ENCODE measurements at places on chromosomes 7 and 10. TPM values are rescaled to one million over a fixed set of nuclear protein-coding genes. Genes with fewer than 3 reads are reported as not detected.

DNA sequence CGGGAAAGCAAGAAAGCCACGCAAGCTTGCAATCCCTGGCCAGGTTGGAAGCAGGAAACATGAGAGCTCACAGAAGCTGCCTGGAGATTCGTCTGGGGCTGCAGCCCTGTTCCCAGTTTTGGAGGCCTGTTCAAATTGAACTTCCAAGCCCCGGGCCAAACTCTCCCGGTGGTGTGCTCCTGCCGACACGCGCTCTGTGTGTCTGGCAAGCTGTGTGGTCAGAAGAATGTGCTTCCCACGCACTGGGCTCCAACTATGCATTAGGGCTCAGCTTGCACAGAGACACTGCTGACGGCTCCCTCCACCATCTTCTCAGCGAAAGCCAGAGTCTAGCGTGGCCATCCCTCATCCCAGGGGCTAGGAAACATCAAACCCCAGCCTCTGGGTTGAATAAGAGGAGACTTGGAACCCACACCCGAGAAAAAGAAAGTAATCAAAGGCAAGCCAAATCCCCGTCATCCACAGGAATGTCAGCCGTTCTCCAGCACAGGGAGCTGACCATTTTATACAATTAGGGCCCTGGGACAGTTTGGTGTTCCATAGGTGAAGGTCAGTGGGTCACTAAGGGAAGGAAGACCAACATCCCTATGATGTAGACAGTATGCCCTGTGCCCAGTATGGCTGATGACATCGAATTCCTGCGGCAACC is 107.2 kb downstream of the FGFR2 start:
- H3K36me3 ChIP-seq, result peaks cover 10% of the 10 kb centered on the region
- H3K27ac ChIP-seq, result no peak overlapping the region

DNA sequence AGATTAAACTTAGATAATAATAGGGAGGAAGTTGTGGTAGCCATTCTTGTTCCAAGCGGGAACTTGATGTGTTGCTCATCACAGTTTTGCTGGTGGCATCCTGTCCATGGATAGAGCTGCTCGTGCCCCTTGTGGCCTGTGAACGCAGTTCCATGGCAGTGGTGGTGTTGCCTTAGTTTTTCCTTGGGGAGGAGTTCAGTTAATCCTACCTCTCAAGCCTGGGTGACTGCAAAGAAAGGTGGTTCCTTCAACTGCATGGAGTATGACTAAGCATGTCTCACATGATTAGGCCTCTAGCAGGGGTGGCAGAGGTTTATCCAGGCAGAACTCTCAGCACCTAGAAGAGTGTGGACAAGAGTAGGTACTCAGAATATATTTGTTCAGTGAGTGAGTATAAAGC is 99.7 kb downstream of the MAPK8 start:
- DNase-seq, result peak; percentile 26
- H3K27me3 ChIP-seq, result no peaks in the 10 kb centered on the region
- no peak overlapping the region for H3K4me3 ChIP-seq
- no peak overlapping the region for H3K27ac ChIP-seq
- no peaks in the 10 kb centered on the region for H3K4me1 ChIP-seq
- peaks cover 10% of the 10 kb centered on the region for H3K36me3 ChIP-seq

GRCh38 chr10:121662945-121663917 is 65.0 kb upstream of the FGFR2 start:
- no peak overlapping the region for H3K27ac ChIP-seq
- DNase-seq, result peak; percentile 68
- H3K36me3 ChIP-seq, result no peaks in the 10 kb centered on the region
- no peaks in the 10 kb centered on the region for H3K27me3 ChIP-seq

GRCh38 chr7:105399043-105399725 is 10.5 kb upstream of the SRPK2 start:
- no peak overlapping the region for H3K27ac ChIP-seq
- H3K36me3 ChIP-seq, result no peaks in the 10 kb centered on the region
- no peaks in the 10 kb centered on the region for H3K4me1 ChIP-seq

GRCh38 chr10:116245156-116245555 is 27.9 kb downstream of the GFRA1 start:
- H3K27ac ChIP-seq, result no peak overlapping the region
- H3K4me3 ChIP-seq, result no peak overlapping the region
- DNase-seq, result no peak

- H3K4me1 ChIP-seq, result no peaks in the 10 kb centered on the region
- H3K36me3 ChIP-seq, result no peaks in the 10 kb centered on the region
- no peak overlapping the region for H3K27ac ChIP-seq
- no peak overlapping the region for H3K4me3 ChIP-seq
Observed at GRCh38 chr7:67429735-67430134, 433.1 kb downstream of the TYW1 start.

DNA sequence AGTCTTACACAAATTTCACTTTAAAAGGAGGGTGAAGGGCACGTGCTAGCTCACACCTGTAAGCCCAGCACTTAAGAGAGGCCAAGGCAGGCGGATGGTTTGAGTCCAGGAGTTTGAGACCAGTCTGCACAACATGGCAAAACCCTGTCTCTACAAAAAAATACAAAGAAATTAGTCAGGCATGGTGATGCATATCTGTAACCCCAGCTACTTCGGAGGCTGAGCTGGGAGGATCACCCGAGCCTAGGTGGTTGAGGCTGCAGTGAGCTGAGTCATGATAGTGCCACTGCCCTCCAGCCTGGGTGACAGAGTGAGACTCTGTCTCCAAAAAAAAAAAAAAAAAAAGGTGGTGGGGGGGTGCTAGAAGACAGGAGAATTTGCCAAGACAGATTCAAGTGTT is 237.3 kb upstream of the KLF14 start:
- no peak overlapping the region for H3K27ac ChIP-seq
- no peak for DNase-seq
- no peak overlapping the region for H3K4me3 ChIP-seq
- H3K36me3 ChIP-seq, result no peaks in the 10 kb centered on the region

DNA sequence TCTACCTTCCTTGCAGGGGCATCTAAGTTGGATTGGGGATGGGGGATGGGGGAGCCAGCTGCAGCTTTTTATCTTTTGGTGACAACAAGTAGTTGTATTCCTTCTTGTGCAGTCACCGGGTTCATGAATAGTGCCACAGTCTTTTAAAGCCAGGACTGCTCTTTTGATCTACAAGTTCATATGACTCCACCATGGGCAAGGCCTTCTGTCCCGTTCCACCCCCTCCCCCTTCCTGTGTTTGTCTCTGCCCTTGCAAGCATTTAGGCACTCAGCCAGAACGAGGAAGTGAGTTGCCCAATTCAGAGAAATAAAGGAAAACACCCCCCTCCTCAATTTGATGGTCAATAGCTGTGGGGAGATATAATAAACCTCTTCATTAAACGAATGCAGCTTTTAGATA is 44.8 kb upstream of the EGR2 start:
- H3K27me3 ChIP-seq, result no peaks in the 10 kb centered on the region
- no peak for DNase-seq
- no peaks in the 10 kb centered on the region for H3K36me3 ChIP-seq
- no peak overlapping the region for H3K27ac ChIP-seq
- H3K4me1 ChIP-seq, result no peaks in the 10 kb centered on the region

- H3K36me3 ChIP-seq, result no peaks in the 10 kb centered on the region
- no peak overlapping the region for H3K4me3 ChIP-seq
- no peak overlapping the region for H3K27ac ChIP-seq
Observed at GRCh38 chr10:27541796-27542729, 38.0 kb downstream of the RAB18 start.

DNA sequence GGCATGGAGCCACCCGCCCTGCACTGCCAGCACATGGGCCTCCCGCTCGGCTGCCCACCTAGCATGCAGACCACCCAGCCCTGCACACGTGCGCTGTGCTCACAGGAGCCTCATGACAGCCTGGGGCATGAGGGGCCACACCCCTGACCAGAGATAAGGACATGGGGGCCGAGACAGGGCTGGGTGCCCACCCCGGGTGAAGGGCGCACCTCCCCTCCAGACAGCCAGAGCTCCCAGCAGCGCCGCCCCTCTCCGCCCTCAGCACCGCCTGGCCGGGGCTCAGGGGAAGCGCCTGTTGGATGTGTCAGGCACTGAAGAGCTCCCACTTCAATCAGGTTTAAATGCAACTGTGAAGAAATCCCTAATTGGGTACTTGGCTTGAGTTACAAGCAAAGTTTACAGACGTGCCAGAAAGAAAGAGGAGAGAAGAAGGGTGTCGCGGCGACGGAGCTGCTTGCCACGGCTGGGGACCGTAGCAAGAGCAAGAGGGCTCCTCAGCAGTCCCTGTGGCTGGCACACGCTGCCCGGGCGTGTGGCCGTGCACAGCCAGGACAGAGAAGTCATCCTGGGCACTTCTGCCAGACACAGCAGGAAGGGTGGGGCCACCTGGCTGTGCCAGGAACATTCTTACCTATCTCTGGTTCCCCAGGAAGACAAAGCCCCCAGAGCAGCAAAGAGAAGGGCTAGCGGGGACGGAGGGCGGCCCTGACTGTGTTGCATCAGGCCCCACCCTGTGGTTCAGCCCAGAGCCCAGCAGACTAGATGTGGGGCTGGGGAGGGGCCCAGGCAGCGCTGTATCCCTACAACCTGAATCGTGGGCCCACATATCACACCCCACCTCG is 247.4 kb downstream of the ELFN1 start:
- H3K27me3 ChIP-seq, result no peaks in the 10 kb centered on the region
- no peak overlapping the region for H3K4me3 ChIP-seq
- no peaks in the 10 kb centered on the region for H3K36me3 ChIP-seq
- no peak overlapping the region for H3K27ac ChIP-seq

- H3K36me3 ChIP-seq, result no peaks in the 10 kb centered on the region
- H3K27me3 ChIP-seq, result no peaks in the 10 kb centered on the region
- no peak overlapping the region for H3K27ac ChIP-seq
Observed at GRCh38 chr10:50846753-50847152, 38.7 kb downstream of the A1CF start.

DNA sequence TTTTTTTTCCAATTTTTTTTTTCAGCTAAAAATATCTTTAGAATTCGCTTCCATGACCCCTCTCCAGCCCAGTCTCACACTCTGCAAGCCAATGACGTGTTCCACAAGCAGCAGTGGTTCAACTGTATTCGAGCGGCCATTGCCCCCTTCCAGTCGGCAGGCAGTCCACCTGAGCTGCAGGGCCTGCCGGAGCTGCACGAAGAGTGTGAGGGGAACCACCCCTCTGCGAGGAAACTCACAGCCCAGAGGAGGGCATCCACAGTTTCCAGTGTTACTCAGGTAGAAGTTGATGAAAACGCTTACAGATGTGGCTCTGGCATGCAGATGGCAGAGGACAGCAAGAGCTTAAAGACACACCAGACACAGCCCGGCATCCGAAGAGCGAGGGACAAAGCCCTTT is 42.8 kb downstream of the CALML5 start:
- no peaks in the 10 kb centered on the region for H3K4me1 ChIP-seq
- H3K36me3 ChIP-seq, result peaks cover 48% of the 10 kb centered on the region
- H3K27ac ChIP-seq, result no peak overlapping the region

RBP3 gene
- total RNA-seq, result not detected

GTF2IRD1 gene
- total RNA-seq, result 25.6 TPM

GHRHR gene
- total RNA-seq, result not detected
